ENCODE measurements at places on chromosomes 2 and 18. TPM values are rescaled to one million over a fixed set of nuclear protein-coding genes. Genes with fewer than 3 reads are reported as not detected.

The GPBAR1 gene
- not detected for total RNA-seq

The PRSS56 gene
- total RNA-seq, result not detected

The SKOR2 gene
- total RNA-seq, result not detected

The RPRM gene
- total RNA-seq, result not detected

The POU3F3 gene
- 0.06 TPM for total RNA-seq

The ASB18 gene
- not detected for total RNA-seq

The CNDP1 gene
- total RNA-seq, result not detected

The INPP5D gene
- 0.56 TPM for total RNA-seq

The YPEL5 gene
- total RNA-seq, result 112 TPM

The TRIP12 gene
- 338 TPM for total RNA-seq

The KIAA2012 gene
- not detected for total RNA-seq

The GCA gene
- 9.5 TPM for total RNA-seq

The LONRF2 gene
- 0.13 TPM for total RNA-seq

The SERPINB3 gene
- total RNA-seq, result not detected

The TBR1 gene
- total RNA-seq, result not detected

The CTAGE1 gene
- 0.12 TPM for total RNA-seq

The CDK5R2 gene
- total RNA-seq, result not detected

The ATP9B gene
- total RNA-seq, result 24.4 TPM

The KRTCAP3 gene
- total RNA-seq, result 0.13 TPM

The SERPINB10 gene
- 0.13 TPM for total RNA-seq

The FARP2 gene
- total RNA-seq, result 37.1 TPM

The CPO gene
- 0.13 TPM for total RNA-seq

The CD8A gene
- not detected for total RNA-seq

The CFAP65 gene
- not detected for total RNA-seq

The TSN gene
- 41.2 TPM for total RNA-seq

The MOCOS gene
- total RNA-seq, result 2.9 TPM

The TET3 gene
- 2.4 TPM for total RNA-seq

The ADRA2B gene
- not detected for total RNA-seq

The SULT6B1 gene
- total RNA-seq, result not detected

The DOK6 gene
- total RNA-seq, result 3.0 TPM

The PSMA8 gene
- not detected for total RNA-seq

The CCDC138 gene
- total RNA-seq, result 2.0 TPM

The ATP8B1 gene
- total RNA-seq, result 210 TPM

The THSD7B gene
- total RNA-seq, result 0.40 TPM

The COBLL1 gene
- total RNA-seq, result 3.6 TPM

The ACVR1C gene
- 0.19 TPM for total RNA-seq

The KCNK3 gene
- 8.2 TPM for total RNA-seq

The STAT4 gene
- total RNA-seq, result 0.31 TPM

The ARHGEF4 gene
- 1.3 TPM for total RNA-seq

The SPHKAP gene
- 0.19 TPM for total RNA-seq

The FRZB gene
- total RNA-seq, result 0.66 TPM

The KLHL14 gene
- not detected for total RNA-seq

The EFR3B gene
- total RNA-seq, result 3.3 TPM

The GALNT1 gene
- total RNA-seq, result 292 TPM

The FBXO48 gene
- total RNA-seq, result 0.19 TPM

The SLC30A3 gene
- 0.19 TPM for total RNA-seq

The LHCGR gene
- total RNA-seq, result not detected

The TANC1 gene
- total RNA-seq, result 46.6 TPM

The PROC gene
- not detected for total RNA-seq

The RGPD4 gene
- total RNA-seq, result under 0.01 TPM

The ANKRD39 gene
- 6.2 TPM for total RNA-seq

The TACR1 gene
- not detected for total RNA-seq

The CYP27C1 gene
- total RNA-seq, result not detected

The INHBB gene
- total RNA-seq, result 0.12 TPM

The RAMP1 gene
- 14.9 TPM for total RNA-seq

The FIGN gene
- 1.3 TPM for total RNA-seq

Data from aortic smooth muscle cell (primary cell).